SK-N-SH treated with all-trans-retinoic acid at 6 μM for 48 hours (cell line): ENCODE measurements at places on chromosomes 5 and 9.

- peak; percentile 98 for ATAC-seq
Measured at GRCh38 chr9:122991370-122991830, 42.1 kb upstream of the GPR21 start.

GRCh38 chr9:132001567-132001966, 78.1 kb downstream of the MED27 start:
- ATAC-seq = no peak

DNA sequence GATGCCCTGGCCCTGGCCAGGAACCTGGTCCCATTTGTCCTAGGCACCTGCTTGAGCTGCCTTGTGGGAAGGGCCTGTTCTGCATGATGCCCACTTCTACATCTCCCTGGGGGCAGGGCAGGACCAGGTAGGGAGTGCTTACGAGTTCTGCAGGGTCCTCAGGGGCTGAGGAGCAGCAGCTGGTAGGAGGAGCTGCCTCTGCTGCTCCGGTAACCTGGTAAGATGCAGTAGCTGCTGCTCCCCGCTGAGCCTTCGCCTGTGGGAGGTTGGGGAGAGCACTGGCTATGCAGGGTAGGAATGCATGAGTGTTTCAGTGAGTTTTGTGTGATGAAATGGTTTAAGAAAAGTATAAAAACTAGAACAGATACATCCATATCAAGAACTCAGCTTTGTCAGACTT, 13.6 kb downstream of the LRRC8A start:
- ATAC-seq = no peak

- ATAC-seq = no peak
Measured at GRCh38 chr5:180862645-180863044, 1.6 kb upstream of the ZFP62 start.

DNA sequence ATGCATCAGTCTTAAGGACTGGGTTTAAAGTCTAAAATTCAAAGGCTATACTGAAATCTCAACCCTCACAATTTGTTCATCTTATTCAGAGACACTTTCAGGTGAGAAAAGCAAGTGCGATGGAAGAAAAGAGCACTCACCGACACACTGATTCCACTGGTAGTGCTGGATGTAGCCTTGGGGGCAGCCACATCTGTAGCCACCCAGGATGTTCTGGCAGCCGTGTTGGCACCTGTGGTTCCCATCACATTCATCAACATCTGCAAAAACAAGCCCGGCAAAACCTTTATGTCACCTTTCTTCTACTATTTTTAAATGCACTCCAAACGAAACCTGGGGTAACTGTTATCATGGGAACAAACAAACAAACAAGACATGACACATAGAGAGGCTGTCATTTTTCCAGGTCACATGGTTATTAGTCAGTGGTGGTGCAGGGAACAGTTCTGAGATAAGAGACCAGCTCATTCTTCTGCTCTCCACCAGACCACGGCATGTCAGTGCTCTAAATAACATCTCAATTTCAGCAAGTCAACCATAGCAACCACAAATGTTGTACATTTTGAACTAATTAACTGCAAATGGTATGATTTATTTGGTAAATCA, 188.4 kb downstream of the SLC12A2 start:
- peak; percentile 58; the same call in 2 of the 3 replicates for ATAC-seq

- ATAC-seq = no peak
Measured at GRCh38 chr9:90846770-90847419, 45.3 kb downstream of the SYK start.

- no peak for ATAC-seq
Measured at GRCh38 chr5:157165668-157166067, 396 bp downstream of the GARIN3 start.

- ATAC-seq = peak; percentile 95
Measured at GRCh38 chr9:94554439-94555331, at the start of gene PCAT7. Gene PCAT7, plus strand, starts transcription at chr9:94555083.

GRCh38 chr5:134515801-134516200, 9.7 kb upstream of the JADE2 start:
- no peak for ATAC-seq
